ENCODE measurements at places on chromosomes 5 and 9.

DNA sequence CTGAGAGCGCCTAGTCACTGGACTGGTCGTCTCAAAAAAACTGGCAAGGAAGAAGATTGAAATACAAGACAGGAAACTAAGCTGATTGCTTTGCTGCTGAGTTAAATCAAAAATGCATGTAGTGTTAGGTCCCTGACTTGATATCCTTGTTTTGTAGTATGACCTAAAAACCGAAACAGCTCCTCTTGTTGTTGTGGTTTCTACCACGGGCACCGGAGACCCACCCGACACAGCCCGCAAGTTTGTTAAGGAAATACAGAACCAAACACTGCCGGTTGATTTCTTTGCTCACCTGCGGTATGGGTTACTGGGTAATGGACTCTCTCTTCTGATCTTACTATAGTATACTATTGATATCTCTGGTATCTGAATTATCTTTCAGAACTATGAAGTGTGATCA, 4.3 kb downstream of the MTRR start:
- DNase-seq: no peak

- DNase-seq: no peak
Measured at GRCh38 chr5:168140241-168140640, 151.2 kb upstream of the WWC1 start.

DNA sequence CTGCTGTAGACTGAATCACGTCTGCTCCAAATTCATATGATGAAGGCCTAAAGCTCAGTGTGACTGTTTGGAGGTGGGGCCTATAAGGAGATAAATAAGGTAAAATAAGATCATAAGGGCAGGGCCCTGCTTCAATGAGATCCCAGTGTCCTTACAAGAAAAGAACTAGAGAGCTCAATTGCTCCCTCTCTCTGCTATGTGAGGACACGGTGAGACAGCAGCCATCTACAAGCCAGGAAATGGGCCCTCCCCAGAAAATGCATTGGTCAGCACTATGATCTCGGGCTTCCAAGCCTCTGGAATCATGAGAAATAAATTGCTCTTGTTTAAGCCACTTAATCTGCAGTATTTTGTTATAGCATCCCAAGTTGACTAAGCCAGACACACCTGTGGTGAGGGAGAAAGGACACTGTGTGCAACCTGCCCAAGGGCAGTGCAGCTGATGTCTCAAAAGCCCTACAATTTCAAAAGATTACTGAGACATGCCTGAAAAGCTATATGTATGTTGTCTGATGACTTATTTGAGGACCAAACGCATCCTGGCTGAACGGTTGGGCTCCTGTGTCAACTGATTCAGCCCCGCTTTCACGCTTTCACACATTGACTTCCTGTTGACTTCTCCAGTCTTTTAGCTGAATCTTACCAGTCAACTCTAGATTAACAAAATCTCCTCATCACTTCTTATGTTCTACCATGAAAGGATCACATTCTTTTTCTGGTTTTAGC, 13.2 kb downstream of the GZMK start:
- DNase-seq: peak; percentile 3

DNA sequence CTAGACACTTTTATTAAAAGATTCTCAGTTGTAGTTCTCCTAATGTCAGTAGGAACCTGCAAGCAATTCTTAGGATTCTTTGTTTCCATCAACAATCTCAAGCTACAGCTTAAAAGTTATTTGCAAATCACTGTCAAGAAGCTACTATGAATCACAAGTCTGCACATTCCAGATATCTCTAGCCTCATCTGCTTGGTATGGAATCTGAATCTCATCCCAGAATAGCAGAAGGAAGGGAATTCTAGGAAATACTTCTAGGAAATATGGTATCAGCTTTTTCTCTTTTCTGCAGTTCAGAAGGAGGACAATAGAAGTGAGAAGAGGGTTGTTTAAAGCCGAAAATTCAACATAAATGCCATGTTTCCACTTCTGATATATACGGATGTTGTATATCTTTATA, 792.2 kb upstream of the CDH9 start:
- no peak for DNase-seq

DNA sequence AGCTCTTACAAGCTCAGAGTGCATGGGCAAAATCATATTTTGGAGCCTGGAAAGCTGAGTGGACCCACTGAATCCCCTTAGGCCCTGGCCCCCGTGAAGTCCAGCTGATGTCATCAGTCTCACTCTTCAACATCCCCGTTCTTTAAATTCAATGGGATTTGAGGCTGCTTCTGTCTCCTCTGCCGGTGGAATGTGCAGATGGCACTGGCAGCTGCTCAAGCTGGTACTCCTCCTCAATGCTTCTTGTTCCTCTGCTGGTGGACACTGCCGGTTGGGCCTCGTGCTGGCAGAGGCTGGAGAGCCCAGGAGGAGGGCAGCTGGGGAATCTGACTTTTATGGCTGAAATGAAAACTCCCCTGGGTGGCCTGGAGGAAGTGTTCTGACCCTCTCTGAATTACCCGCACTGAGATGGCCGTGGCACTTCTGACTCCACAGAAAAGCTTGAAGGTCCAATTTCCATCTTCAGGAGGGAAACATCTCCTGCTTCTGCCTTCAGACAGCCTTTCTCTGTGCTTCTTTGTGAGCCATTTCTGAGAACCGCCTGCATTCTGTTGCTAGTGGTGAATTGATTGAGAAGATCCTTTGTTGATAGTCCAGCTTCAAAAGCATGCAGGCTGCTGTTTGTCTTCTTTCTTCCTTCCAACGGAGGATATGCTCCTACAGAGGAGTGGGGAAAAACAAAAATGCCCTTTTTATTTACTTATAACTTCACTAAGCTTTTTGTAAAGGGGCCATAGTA, 298.9 kb downstream of the TMEM38B start:
- no peak for DNase-seq

DNA sequence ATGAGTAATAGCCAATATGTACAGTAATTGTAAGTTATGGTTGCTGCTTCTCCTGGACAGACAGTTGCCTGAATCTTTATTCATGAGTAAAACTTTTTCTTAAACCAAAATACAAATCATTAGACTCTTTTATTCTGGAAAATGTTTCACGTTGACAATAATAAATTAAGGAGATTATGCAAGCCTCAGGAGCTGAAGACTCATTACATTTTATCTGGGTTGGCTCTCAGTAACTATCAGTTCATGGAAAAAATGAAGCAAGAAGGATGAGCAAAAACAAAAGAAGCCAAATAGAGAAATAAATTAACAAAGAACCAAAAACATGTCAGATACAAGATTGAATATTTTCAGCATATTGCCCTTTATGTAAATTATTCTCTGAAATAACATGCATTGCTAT, 88.9 kb upstream of the PRR16 start:
- no peak for DNase-seq

- peak; percentile 28 for DNase-seq
Measured at GRCh38 chr5:169125571-169125970, 175.4 kb downstream of the SLIT3 start.

Measured in lung (tissue), 17 donors.